ENCODE measurements at places on chromosomes 7 and 10. TPM values are rescaled to one million over a fixed set of nuclear protein-coding genes. Genes with fewer than 3 reads are reported as not detected.

Gene PON1
- total RNA-seq: not detected

DNA sequence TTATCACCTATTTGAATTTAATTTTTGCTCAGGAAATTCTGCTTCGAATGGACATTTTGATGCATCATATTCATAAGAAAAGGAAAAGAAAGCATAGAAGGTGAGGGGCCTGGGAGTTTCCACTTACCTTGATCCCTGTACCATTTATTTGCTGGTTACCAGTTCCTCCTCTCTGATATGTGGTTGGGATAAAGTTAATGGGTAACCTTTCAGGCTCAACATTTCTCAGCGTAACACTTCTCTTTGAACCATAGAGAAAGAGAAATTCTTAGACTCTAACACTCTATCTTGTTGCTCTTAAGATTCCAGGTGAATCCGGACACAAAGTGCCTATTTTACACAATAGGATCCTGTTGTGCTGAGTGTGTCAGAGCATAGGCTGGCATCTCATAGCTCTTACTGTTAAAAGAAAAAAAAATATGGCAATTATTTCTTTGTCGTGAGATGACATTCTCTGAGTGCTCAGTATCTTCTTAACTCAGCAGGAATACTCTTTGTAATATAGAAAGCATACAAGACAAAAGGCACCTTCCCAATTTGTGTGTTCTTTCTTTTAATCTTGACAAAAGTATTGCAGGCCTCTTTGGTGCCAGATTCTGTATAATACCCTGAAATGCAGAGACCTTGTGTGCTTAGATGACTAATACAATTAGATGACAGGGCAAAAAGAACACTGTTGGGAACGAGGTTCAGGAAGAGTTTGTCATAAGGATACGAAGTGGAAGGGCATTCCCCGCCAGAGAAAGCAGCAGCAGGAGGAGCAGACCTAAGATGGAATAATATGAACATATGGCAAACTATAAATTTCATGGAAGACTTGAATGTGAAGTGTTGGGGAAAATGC, 689.6 kb downstream of the NRG3 start:
- no peak for DNase-seq

- no peak for DNase-seq
Observed at GRCh38 chr10:60714233-60714632, 64.0 kb upstream of the CDK1 start.

Gene PAX4
- total RNA-seq: 0.98 TPM

Gene EPHB6
- total RNA-seq: 1.2 TPM

DNA sequence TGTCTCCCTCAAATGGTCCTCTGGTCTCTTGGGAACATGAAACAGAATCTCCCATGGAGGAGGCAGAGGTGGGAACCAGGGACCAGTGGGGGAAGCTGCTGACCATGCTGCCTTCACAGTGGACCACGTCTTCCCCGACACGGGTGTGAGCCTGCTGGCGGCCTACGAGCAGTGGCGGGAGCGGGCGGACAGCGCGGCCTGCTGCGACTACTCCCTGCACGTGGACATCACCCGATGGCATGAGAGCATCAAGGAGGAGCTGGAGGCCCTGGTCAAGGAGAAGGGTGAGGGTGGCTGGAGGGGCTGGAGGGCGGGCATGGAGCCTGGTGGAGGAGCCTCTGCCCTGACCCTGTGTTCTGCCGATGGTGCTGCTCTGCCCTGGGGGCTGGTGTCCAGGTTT, 8.0 kb downstream of the DPYSL4 start:
- no peak for DNase-seq

Gene PARD3
- 52.9 TPM for total RNA-seq

Gene AKR1C8
- total RNA-seq: not detected

Gene TMEM225B
- not detected for total RNA-seq

Gene OR2A1
- not detected for total RNA-seq

DNA sequence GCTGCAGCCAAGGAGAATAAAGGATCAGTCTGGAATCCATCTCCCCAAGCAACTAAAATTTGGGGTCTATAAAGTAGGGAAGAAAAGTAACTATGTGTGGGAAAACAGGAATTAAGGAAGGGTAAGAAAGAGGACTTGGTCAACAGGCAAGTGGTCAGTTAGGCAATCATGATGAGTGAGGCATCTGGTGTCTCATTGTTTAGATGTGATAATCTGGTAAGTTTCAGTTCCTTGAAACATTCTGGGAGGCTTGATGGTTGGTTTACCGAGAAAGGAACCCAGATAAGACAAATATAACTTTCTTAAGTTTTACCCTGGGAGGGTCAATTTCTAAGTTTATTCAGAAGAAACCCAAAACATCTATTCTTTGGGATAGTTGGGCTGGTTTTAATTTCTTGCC, 22.3 kb downstream of the HYAL4 start:
- no peak for DNase-seq

DNA sequence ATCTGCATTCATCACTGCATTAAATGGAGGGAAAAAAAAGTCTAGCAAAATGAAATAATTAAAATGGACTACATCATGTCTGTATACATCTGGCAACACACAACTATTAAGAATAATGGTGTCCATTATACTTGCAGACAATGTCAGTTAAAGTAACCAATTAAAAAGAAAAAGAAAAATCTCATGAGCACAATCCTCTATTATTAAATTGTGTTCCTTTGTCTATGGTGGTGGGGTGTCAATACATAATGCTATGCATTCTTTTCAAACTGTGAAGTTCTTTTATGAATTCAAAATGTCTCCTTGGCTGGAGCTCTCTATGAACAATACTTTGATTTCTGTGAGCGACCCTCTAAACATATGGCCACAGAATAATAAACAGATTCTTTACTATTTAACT, 63.5 kb downstream of the NRP1 start:
- DNase-seq: no peak

DNA sequence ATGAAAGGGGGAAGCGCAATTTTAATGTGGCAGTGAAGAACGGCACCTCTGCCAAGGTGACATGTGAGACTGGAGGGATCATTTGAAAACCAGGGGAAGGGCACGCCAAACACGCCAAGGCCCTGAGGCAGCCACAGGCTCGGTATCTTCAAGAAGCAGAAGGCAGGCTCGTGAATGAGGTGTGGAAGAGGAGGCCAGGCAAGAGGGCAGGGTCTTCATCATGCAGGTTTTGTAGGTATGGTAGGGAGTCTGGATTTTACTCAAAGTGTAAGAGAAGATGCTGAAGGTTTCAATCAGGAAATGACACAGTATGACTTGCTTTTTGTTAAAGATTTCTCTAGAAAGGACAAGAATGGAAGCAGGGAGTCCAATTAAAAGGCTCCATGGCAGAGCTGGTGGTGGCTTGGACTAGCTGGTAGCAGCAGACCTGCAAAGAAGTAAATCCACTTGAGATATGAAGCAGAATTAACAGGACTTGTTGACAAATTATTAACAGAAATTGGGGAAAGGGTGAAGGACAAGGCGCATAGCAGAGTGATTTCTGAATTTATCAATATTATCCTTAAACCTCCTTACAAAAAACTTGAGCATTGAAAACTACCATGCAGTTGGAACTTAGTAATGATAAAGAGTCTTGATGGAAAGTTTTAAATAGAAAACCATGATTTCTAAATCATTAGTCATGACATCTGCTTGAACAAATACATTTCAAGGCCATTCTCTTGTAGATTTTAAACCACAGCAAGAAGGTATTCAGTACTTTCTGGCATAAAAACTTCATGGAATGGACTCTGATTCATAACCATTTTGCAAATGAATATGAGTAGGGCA, 70.4 kb downstream of the COA1 start:
- no peak for DNase-seq

DNA sequence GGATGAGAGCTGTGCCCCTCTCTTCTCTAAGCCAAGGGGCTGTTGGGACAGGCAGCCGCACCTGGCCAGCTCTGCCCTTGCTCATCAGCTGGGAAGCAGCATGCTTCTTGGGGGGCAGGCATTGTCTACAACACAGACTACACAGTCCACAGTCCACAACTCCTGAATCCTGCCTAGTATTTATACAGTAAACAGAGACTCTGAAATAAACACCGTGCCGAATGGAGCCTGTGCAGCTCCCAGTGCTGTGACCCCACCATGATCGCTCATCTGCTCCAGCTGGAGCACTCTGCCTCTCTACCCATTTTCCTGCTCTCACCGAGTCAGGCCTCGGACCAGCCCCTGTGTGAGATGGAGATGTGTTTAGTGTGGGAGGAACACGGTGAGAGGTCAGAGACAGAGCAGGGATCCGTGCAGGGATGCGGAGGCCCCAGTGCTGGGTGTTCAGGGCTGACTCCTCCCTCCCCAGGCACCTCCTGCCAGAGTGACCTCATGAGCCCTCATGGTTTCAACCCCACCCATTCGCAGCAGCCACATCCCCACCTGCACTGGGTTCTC, 608.0 kb downstream of the DNAJB6 start:
- DNase-seq: no peak

GRCh38 chr10:13717936-13718772, 131.4 kb downstream of the PRPF18 start:
- peak; percentile 63 for DNase-seq

- DNase-seq: peak; percentile 67
Observed at GRCh38 chr7:149791-150636, 42.4 kb upstream of the FAM20C start.

Gene GJD4
- total RNA-seq: not detected

Gene KCND2
- 0.36 TPM for total RNA-seq

DNA sequence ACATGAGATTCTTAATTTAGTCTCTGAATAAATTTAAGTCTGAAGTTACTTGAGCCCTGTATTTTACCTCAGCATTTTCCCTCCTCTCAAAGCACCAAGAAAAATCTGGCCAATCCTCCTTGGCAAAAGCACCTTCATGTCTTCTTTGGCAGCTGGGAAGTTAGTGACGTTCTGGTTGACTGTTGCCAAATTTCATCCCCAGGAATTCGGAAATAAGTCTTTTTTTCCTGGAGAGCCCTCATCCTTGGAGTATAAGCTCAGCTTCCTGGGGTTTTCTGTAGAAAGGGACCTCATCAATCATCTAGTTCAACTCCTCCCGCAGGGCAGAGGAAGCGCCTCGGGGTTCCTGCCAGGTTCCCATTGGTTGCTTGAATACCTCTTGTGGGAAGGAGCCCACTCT, 377.6 kb downstream of the PHTF2 start:
- no peak for DNase-seq

- no peak for DNase-seq
Observed at GRCh38 chr10:24762966-24763623, 39.4 kb upstream of the ARHGAP21 start.

GRCh38 chr10:97274828-97275227, 17.6 kb downstream of the ARHGAP19 start:
- DNase-seq: no peak

DNA sequence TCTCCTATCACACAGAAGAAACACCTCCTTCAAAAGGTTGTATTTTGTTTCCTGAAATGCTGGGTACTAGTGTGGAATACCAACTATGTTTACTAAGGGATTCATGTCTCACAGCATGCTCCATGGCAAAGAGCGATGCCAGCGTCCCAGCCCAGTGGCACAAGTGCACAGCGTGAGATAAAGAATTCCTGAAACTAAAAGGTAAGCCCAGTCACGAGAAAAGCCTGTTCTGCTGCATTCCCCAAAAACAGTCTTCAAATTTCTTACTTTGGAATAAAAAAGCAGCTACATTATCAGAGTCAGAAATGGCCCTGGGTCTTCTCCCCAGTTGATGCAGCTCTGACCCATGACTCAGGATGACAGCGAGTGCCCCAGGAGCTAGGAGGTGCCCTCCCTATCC, 53.1 kb upstream of the DDC start:
- DNase-seq: no peak

- no peak for DNase-seq
Observed at GRCh38 chr10:22427101-22427500, 81.8 kb downstream of the SPAG6 start.

Gene CYP2W1
- total RNA-seq: 3.6 TPM

Data from left colon (tissue), 2 donors.